Mucosa of gallbladder (tissue), 1 donor: ENCODE measurements at places on chromosomes 7 and 10. TPM values are rescaled to one million over a fixed set of nuclear protein-coding genes. Genes with fewer than 3 reads are reported as not detected.

DNA sequence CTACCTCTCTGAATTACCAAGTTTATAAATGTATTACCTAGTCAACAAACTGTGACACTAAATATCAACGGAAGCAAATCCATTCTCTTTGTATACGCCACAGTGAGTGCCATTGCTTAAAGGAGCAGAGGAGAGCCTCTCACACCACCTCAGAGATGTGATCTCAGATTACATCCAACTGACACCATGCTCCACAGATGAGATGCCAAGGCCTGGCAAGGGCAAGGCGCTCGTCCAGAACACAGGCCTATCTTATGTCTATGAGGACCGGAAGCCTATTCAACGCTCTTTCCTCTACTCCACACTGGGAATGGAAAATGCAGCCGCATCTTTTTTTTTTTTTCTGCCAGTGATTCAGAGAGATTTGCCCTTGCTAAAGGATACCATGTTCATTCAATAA is 11.4 kb downstream of the PDIA4 start:
- no peak for DNase-seq

DNA sequence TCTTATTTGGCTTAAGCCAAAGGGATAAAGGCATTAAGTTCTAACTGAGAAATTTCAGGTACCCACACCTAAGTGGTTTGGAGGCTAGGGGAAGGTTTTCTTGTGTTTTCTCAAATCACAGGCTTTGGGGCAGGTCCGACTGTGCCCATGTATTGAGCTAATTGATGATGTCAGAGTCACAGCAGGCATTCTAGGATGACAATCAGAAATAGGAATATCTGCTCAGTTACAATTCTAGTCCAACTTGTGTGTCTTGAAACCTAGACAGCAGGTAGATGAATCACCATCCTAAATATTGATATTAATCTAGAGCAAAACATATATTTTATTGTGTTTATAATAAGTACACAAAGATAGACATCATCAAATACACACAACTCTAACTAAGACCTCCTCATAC is 2.3 kb upstream of the FHIP2A start:
- no peak for DNase-seq

DNA sequence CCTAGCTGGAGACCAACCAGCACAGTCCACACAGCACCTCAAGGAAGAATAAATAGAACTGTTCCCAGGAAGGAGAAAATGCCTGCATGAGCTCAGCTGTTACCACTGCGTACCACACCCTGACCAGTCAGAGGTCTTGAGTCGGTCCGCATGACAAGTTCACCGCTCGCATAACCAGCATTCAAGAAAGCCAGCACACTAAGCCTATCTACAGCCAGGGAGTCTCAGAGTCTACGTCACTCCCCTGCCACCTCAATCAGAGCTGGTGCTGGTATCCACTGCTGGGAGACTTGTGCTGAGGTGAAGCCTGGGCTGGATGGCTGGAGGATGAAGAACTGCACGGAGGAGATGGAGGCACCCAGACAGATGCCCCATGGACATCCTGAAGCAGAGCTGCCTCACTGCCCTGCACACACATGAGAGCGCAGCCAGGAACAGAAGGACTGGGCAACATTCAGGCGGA is 19.6 kb downstream of the AKR1C1 start:
- peak; percentile 67 for DNase-seq

DNA sequence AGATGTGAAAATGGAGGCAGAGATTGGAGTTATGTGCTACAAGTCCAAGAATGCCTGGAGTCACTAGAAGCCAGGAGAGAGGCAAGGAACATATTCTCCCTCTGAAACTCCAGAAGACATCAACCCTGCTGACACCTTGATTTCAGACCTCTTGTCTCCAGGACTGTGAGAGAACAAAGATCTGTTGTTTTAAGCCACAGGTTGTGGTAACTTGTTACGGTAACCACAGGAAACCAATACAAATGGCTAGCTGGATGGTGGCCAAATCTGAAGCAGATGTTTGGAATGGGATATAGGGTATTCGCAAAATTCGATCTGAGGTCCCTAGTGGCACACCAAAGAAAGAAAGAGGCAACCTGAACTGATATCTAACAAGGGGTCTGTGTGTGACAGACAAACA is 129.0 kb downstream of the HERPUD2 start:
- no peak for DNase-seq

DNA sequence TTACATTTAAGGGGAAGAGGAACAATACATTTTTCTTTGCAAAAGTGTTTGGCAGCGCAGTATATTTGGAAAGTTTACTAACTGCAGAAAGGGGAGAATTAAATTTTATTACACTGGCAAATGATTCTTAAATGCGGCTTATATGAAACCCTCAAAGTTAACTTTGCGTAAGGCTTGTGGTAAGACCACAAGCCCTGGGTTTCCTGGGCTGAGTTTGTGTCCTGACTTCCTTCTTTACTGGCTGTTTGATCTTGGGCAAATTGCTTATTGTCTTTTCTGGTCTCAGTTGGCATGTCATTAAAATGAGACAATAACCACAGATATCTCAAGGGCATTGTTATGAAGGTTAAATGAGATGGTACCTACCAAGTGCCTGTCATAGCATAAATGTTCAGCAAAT is 106.8 kb downstream of the GLRX3 start:
- no peak for DNase-seq

- DNase-seq = peak; percentile 60
Measured at GRCh38 chr7:1579481-1580421, 9.9 kb upstream of the PSMG3 start.

- no peak for DNase-seq
Measured at GRCh38 chr7:21500117-21500832, 42.6 kb upstream of the DNAH11 start.

The ZWINT gene
- 5.8 TPM for total RNA-seq

The PMS2 gene
- 10.5 TPM for total RNA-seq

The LAMB1 gene
- 89.4 TPM for total RNA-seq

The SH2B2 gene
- total RNA-seq = 7.2 TPM

The PAPSS2 gene
- total RNA-seq = 96.4 TPM

The JAZF1 gene
- 28.1 TPM for total RNA-seq

The EBLN1 gene
- total RNA-seq = not detected
